Stimulated activated memory B cell treated with anti-CD40 and anti-IgM and Interleukin-4, amounts not matched to agents 10 μg/mL and 1 μg/mL and 100 μg/mL, for 72 hours (primary cell): ENCODE measurements at places on chromosomes 4 and X.

DNA sequence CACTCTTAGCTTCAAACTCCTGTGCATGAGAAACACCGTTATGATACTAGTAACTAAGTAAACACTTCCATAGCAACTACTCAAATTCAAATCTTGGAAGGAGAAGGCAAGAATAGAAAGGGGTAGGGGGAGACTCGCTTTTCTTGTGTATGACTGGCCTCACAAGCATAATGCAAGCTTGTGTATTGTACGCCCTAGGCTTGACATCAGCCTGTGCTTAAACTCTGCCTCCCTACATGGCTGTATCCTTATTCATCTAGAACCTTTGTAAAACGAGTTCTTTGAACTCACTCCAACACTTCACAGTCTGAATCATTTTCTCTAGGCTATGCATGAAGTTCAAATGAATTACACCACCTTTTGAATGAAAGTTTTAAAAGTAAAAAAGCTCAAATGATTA, 1071.2 kb upstream of the ADGRL3 start:
- no peak overlapping the region for H3K4me3 ChIP-seq
- H3K27ac ChIP-seq, result no peak overlapping the region
- H3K36me3 ChIP-seq, result no peaks in the 10 kb centered on the region
- no peaks in the 10 kb centered on the region for H3K27me3 ChIP-seq
- H3K4me1 ChIP-seq, result no peaks in the 10 kb centered on the region

DNA sequence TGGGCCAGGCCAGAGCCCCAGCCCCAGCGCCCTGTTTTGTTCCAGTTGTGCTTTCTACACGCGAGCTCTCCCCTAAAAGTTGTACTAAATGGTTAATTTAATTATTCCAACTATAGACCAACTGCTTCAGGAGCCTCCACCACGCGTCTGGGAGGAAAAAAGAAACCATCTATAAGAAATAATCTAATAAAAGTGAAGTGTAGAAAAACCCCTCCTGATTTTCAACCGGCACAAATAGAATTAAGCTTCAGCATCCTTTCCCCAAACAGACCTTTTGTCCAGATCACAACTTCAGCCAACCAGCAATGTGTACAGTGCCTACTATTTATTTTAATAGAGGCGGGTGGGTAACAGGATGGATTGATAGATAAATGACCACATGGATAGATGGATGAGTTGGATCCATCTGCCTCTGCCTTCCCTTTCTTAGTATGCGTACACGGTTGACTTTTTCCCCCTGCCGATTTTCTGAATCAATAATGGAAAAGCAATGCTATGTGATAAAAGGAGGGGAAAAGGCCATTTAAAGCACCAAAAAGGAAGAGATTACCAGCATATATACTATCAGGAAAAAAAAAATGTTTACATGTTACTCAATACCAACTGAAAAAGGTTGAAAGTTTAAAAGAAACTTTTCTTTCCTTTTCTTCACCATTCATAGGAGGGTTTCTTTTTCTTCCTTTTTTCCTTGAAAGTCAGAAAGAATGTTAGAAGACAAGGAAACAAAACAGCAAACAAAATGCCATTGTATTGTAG, 3.7 kb upstream of the PHOX2B start:
- no peaks in the 10 kb centered on the region for H3K36me3 ChIP-seq
- H3K27me3 ChIP-seq, result peaks cover 87% of the 10 kb centered on the region
- no peak overlapping the region for H3K4me3 ChIP-seq
- no peak overlapping the region for H3K27ac ChIP-seq

GRCh38 chr4:85210353-85210752, 243.9 kb upstream of the WDFY3 start:
- H3K27me3 ChIP-seq, result no peaks in the 10 kb centered on the region
- H3K4me3 ChIP-seq, result no peak overlapping the region
- peaks cover 7% of the 10 kb centered on the region for H3K36me3 ChIP-seq
- peaks cover 4% of the 10 kb centered on the region for H3K4me1 ChIP-seq

DNA sequence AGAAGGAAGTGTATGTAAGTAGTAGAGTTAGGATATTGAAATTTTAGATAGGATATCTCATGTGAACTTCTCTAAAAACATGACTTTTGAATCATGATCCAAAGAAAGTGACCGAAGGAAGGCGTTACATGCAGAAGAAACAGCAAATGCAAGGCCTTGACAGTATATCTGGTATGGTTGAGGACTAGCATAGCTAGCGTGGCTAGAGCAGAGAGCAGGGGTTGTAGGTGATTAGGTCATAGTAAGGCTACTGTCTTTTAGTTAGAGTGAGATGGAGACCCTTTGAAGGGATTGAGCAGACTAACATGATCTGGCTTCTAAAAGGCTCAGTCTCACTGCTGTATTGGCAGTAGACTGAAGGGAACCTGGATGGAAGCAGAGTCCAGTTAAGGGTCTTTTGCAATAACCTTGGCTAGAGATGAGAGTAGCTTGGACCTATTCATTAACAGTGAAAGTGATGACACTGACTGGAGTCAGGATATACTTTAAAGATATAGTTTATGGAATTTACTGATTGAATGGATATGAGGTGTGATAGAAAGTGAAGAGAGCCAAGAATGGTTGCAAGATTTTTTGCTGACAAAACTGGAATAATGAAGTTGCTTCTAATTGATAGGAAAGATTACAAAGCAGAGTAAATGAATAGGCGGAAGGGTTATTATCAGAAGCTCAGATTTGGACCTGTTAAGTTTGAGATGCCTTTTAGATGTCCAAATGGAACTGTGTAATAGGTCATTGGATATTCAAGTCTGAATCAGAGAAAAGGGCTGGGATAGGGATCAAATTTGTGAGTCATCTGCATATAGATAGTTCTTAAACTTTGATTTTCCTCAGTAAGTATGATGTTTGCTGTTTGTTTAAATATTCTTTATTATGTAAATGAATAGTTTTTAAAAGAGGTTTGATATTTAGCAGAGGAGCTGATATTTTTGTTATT, 59.8 kb downstream of the MRPL1 start:
- peaks cover 22% of the 10 kb centered on the region for H3K4me1 ChIP-seq
- H3K4me3 ChIP-seq, result no peak overlapping the region
- ATAC-seq, result no peak
- H3K27ac ChIP-seq, result no peak overlapping the region

DNA sequence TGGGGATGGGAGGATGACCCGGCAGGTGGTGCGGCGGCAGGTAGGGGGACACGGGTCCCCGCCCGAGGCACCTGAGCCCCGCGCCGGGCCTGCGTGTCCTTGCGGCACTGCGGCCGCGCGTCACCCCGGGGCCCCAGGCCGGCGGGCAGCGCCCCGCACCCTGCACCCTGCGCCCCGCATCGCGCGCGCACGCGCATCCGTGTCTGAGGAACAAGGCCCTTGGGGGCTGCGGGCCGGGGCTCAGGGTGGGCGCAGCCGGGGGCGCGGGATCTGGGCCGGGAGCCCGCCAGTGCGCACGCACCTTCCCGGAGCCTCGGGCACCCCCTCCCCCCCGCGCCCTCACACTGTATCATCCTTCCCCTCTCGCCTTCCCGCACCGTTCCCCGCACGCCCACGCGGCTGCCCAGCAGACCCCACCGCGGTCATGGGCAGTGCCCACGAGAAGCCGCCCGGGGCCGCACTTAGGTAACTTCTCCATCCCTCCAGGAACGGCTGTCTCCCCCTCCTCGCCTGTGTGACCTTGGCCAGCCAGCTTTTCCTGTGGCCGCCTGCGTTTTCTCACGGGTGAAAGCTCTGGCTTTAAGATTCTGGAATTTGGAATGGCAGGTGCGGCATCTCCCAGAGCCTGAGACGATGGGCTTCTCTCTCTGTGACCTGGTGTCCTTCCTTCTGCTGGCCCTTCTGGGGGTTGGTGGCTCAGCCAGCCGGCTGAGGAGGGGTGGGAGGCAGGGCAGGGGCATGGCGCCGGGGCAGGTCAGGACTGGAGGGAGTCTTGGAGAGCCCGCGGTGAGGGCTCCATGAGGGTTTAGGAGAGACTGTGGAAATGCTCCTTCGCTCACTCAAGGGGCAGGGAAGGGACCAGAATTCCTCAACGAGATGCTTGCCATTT, 748 bp downstream of the ATP2B3 start:
- no peak overlapping the region for H3K27ac ChIP-seq
- no peak overlapping the region for H3K4me3 ChIP-seq
- H3K4me1 ChIP-seq, result peaks cover 5% of the 10 kb centered on the region
- peaks cover 35% of the 10 kb centered on the region for H3K27me3 ChIP-seq
- ATAC-seq, result no peak

GRCh38 chr4:8035371-8035780, 95.7 kb upstream of the AFAP1 start:
- peaks cover 36% of the 10 kb centered on the region for H3K36me3 ChIP-seq
- H3K27ac ChIP-seq, result peak overlapping the region; percentile 33
- H3K27me3 ChIP-seq, result peaks cover 45% of the 10 kb centered on the region
